MV-4-11 (cell line): ENCODE measurements at places on chromosomes 16 and 17.

DNA sequence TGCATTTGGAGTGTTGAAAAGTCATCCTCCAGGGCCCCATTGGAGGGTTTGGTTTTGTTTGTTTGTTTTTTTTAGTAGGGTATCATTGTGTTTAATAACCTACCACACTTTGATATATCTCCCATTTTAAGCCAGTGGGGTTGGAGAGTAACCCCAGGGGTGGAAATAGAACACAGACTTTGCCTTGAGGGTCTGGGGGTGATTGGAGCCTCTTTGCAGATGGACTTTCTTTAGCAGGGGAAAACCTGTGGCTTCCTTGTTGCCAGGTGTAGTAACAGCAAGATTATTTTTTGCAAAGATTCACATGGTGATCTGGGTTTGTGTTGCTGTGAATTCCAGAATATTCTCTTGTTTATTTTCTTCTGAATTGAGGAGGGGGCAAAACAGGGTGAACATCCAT is 1.5 kb downstream of the ABCC1 start:
- no peak for DNase-seq

- peak; percentile 63 for DNase-seq
These were observed 20.6 kb upstream of the MAPT start for GRCh38 chr17:45873728-45874127.

DNA sequence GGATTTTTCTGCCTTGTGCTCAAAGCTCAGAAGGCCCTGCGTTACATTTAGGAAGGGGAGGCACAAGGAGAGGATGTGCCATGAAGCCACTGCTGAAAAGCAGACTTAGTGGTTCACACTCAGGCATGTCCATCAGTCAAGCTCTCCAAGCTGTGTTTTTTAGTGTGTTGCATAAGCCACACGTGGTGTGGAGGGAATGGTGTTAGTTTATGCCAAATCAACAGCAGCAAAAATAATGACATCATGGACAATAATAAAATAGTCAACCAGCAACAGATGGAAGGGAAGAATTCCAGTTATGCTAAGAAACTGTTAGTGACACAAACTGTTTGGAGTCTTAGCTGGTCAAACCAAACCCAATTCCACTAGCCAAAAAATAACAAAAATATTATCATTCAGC is 438.3 kb downstream of the NPIPA7 start:
- DNase-seq, result no peak

DNA sequence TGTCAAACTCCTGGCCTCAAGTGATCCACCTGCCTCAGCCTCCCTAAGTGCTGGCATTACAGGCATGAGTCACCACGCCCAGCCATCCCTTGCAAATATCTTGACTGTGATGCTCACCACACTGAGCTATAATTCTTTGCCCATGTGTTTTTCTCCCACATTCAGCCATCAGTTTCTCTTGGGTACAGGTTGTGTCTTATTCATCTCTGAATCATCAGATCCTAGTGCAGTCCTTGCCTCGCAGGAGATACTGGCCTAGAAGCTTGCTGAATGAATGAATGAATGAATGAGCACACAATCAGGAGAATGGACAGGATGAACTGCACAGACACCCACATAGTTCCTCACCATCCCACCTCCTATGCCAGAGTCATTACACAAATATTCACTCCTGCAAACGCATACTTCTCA is 24.4 kb upstream of the ETV4 start:
- DNase-seq, result no peak

- no peak for DNase-seq
These were observed 56.0 kb downstream of the HLF start for GRCh38 chr17:55320594-55321426.

GRCh38 chr16:89170346-89171215 is 967 bp upstream of the CDH15 start:
- DNase-seq, result no peak

- peak; percentile 87 for DNase-seq
These were observed 26.4 kb upstream of the HLF start for GRCh38 chr17:55238179-55238930.

DNA sequence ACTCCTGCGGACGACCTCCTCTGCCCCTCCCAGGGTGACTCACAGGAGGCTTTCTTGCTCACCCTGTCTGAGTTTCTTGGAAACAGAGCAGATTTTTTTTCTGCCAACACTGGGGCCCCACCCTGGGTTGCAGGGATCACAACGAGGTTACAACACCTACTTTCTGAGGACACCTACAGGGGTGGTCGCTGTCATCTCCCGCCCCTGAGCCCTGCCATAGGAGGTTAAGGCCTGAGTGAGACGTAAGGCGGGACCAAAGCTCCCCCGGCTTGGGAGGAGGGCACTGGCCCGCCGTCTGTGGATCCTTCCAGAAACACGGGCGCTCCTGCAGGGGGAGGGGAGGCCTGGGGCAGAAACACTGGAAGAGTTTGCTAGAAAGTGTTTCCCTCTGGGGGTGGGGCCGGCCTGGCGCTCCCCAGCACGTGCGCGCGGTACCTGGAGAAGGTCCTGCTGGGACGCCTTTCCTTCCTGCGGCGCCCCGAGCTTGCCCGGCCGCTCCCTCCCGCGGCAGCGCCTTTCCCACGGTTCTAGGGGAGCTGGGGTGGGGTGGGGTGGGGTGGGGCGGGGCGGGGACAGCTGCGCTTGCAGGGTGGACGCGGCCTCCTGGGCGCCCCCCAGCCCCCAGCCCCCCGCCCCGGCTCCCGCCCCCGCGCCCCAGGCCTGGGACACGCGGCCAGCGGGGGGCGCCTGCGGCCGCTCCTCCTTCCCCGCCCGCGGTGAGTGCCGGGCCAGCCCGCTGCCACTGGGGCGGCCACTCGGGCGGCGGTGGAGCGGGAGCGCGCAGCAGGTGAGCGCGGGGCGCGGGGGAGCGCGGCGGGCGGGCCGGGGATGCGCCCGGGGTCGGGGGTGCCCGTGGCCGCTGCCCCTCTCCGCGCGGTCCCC is 20.7 kb upstream of the ADCY7 start:
- peak; percentile 57 for DNase-seq

DNA sequence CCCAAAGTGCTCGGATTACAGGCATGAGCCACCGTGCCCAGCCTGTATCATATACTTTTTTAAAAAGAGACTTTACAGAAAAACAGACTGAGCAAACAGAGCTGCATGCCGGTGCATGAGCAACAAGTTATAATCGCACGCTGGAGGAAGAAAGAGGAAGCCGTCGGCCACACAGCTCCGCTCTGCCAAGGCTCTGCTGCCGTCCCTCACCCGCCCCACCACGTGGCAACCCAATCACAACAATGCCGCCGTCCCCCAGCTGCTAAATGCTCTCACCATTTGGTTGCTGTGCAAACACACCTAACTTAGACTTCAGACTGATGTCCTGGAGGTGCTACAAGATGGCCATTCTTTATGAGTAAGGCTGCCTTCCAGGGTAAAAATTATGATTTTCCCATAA is 83.5 kb downstream of the ADCY9 start:
- peak; percentile 81 for DNase-seq

GRCh38 chr17:57881143-57881542 is 31.3 kb upstream of the MRPS23 start:
- no peak for DNase-seq

DNA sequence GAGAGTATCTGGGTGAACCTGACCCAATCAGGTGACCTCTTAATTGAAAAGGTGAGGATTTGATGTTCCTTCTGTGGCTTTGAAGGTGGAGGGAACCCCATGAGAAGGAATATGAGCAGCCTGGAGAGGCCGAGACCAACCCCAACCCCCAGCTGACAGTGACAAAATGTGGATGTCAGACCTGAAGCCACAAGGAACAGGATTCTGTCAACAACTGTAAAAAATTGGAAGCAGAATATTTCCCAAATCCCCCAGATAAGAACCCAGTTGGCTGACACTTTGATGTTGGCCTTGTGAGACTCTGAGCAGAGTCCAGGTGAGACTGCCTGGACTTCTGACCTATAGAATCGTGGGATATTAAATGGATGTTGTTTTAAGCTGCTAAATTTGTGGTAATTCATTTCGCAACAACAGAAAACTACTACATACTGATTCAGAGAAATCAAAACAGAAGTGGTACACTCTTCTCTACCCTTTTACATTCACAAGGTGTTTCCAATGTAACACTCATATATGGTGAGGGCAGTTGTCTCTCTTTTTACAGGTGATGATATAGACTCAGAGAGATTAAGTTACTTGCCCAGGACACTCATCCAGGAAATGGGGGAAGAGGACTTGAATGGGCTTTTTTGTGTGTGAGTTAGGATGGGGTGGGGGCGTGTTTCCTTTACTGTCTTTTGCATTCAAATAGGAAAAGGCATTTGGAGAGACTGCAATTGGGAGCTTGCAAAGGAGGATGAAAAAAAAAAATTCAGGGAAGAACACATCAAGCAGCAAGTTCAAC is 29.8 kb upstream of the SALL1 start:
- no peak for DNase-seq

GRCh38 chr17:66967837-66968543 is 3.5 kb downstream of the CACNG4 start:
- no peak for DNase-seq

DNA sequence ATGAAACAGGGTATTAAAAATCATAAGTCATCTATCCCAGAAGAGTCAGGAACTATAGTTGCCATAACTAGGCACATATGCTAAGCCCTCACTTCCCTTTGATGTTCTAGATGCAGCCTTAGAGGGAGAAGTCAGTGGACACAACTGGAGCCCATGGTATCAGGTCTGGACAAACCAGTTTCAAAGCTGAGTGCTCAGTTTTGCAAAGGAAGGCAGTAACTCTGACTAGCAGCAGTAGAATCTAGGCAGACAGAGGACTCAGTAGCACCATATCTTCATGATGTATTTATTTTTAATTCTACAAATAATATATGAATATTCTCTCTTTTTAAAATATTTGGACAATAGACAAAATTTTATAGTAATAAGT is 11.7 kb upstream of the FAM20A start:
- peak; percentile 35 for DNase-seq

GRCh38 chr17:59423903-59424302 is 92.4 kb downstream of the YPEL2 start:
- no peak for DNase-seq

GRCh38 chr16:30660424-30661261 is 2.4 kb downstream of the FBRS start:
- DNase-seq, result peak; percentile 39

GRCh38 chr17:32995416-32996045 is 3.9 kb downstream of the SPACA3 start:
- DNase-seq, result no peak

DNA sequence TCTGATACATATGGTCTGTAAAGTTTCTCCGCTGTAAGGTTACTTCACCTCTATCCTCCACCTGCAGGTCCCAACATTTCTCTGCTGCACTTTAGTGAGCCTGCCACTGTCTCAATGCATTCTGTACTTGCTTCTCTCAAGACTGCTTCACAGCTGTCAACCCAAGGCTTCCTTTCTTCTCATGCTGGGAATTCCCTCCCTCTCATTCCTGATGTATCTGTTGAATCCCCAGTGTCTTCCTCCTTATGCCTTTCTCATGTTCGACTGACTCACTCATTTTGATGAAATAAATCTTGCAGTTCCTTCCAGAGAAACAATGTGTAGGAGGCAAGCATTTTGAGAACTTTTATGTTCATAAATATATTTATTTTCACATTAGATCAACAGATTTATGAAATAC is 288.3 kb downstream of the CNTNAP4 start:
- DNase-seq, result no peak

- DNase-seq, result no peak
These were observed 7.8 kb upstream of the TBC1D3B start for GRCh38 chr17:36184023-36184765.

DNA sequence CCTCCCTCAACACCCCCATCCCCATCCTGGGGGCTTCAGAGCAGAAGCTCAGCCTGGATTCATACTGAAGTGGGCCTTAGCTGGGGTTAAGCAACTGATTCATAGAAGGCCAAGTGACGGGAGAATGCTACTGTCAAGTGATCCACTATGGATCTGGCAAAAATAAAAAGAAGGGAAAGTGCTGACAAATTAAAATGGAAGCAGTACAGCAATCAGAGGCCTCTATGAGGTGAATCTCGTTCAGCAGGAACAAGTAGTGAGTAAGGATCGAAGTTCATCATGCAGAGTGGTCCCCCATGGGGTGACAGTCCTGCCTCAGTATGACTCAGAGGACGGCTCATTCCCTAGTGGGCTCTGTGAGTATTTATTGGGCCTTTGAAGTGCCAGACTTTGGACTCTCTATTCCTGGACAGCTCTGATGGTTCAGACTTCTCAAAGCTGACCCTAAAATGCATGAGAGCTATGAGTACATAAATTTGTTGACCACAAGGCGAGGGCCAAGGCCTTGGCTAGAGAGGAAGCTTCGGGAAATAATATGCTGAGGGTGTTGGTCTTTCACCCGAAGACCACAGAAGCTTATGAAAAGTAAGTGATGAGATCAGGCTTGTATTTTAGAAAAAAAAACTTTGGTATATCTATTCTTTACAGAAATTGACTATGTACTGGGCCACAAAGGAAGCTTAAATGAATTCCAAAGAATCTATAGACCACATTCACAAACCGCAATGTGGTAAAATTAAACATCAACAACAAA is 5.3 kb upstream of the NSMCE1 start:
- peak; percentile 23 for DNase-seq

- no peak for DNase-seq
These were observed 29.2 kb downstream of the DCAKD start for GRCh38 chr17:45022288-45022648.

GRCh38 chr16:81405702-81406113 is 38.9 kb upstream of the CMIP start:
- no peak for DNase-seq

GRCh38 chr16:11262915-11263314 is 6.2 kb downstream of the TNP2 start:
- no peak for DNase-seq
